Heart right ventricle (tissue), 16 donors: ENCODE measurements at places on chromosomes 11 and 22.

DNA sequence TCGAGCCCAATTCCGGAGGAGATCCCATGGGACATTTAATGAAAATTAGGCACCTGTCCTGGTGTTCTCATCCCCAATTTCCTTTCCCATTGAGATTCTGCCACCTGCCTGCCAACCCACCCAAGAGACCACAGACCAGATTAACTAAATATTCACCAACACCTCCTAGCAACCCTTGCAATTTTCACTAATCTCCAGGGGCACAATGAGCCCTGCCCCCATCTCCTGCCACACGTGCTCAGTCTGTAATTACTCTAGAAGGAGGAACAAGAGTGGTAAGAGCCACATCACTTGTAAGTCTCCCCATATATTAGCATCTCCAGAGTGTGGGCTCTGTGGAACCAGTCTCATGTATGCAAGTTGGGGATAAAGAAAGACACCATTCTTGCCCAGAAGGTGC, 38.0 kb downstream of the IL18BP start:
- no peaks in the 10 kb centered on the region for H3K36me3 ChIP-seq
- H3K4me1 ChIP-seq, result peaks cover 69% of the 10 kb centered on the region
- H3K27me3 ChIP-seq, result no peaks in the 10 kb centered on the region
- DNase-seq, result no peak

DNA sequence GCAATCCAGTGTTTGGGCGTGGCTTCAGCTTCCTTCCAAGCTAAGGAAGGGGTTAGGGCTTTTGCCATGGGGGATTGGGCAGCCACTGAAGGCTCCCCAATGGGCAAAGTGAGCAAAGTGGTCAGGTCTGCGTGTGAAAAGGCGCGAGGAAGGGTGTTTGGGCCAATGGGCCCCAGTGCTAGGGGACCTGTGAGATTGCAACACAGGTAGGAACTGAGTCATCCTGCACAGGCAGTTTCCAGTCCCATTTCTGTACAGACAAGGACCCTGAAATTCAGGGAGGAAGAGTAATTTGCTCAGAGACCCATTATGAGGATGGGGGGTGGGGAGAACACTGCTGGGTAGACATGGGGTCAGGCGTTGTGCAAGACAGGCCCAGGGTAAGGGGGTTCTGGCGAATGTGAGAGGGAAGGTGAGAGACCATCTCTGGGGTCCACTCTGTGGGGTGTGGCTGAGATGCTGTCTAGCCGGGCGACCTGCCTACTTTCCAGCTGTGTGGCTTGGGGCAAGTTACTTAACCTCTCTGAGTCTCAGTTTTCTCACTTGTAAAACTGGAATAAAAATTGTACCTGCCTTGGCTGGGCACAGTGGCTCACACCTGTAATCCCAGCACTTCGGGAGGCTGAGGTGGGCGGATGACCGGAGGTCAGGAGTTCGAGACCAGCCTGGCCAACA, 7.3 kb downstream of the CCDC88B start:
- no peaks in the 10 kb centered on the region for H3K27me3 ChIP-seq
- H3K27ac ChIP-seq, result no peak overlapping the region
- H3K4me3 ChIP-seq, result no peak overlapping the region
- DNase-seq, result no peak
- H3K36me3 ChIP-seq, result no peaks in the 10 kb centered on the region

- no peak for DNase-seq
- no peaks in the 10 kb centered on the region for H3K27me3 ChIP-seq
- H3K27ac ChIP-seq, result no peak overlapping the region
- H3K36me3 ChIP-seq, result no peaks in the 10 kb centered on the region
- no peak overlapping the region for H3K4me3 ChIP-seq
- no peaks in the 10 kb centered on the region for H3K4me1 ChIP-seq
Measured at GRCh38 chr22:43534916-43535315, 123.1 kb downstream of the MPPED1 start.

DNA sequence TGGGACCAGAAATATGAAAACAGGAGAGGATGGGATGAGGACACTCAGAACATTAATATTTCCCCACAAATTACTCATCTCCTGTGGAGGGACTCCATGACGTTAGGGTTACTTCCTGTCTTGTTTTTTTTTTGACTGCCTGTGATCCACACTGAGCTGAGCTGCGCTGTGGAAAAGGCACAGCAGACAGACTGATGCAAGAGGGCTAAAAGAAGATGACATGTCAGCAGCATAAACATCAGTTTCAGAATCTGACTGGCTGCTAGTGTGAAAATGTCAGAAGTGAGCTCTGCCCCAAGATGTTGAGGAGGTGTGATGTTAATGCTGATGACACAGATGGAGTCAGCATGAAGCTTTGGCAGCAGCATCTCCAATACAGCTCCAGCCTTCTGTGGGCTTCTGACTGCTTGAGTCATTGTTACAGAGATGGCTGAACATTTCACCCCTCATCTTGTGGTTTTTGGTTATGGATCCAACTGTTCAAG, 286.8 kb downstream of the BLID start:
- H3K4me1 ChIP-seq, result peaks cover 3% of the 10 kb centered on the region
- no peaks in the 10 kb centered on the region for H3K27me3 ChIP-seq
- H3K36me3 ChIP-seq, result no peaks in the 10 kb centered on the region

- peaks cover 6% of the 10 kb centered on the region for H3K36me3 ChIP-seq
- no peak for DNase-seq
- H3K27ac ChIP-seq, result no peak overlapping the region
- H3K27me3 ChIP-seq, result no peaks in the 10 kb centered on the region
Measured at GRCh38 chr22:24588757-24589481, 4.0 kb downstream of the LRRC75B start.

- H3K4me3 ChIP-seq, result no peak overlapping the region
- H3K27ac ChIP-seq, result no peak overlapping the region
- H3K36me3 ChIP-seq, result no peaks in the 10 kb centered on the region
- no peaks in the 10 kb centered on the region for H3K4me1 ChIP-seq
- no peaks in the 10 kb centered on the region for H3K27me3 ChIP-seq
Measured at GRCh38 chr11:91243630-91244029, 981.0 kb upstream of the FAT3 start.

- H3K27ac ChIP-seq, result no peak overlapping the region
- no peak overlapping the region for H3K4me3 ChIP-seq
- no peaks in the 10 kb centered on the region for H3K4me1 ChIP-seq
Measured at GRCh38 chr22:20638507-20638870, 131.1 kb downstream of the MED15 start.

GRCh38 chr22:40904101-40904500, 42.2 kb upstream of the DNAJB7 start:
- no peak overlapping the region for H3K27ac ChIP-seq
- no peaks in the 10 kb centered on the region for H3K27me3 ChIP-seq
- no peaks in the 10 kb centered on the region for H3K36me3 ChIP-seq
- H3K4me1 ChIP-seq, result peaks cover 3% of the 10 kb centered on the region
- H3K4me3 ChIP-seq, result no peak overlapping the region

- H3K4me3 ChIP-seq, result no peak overlapping the region
- DNase-seq, result no peak
- no peaks in the 10 kb centered on the region for H3K27me3 ChIP-seq
- H3K36me3 ChIP-seq, result no peaks in the 10 kb centered on the region
- H3K4me1 ChIP-seq, result no peaks in the 10 kb centered on the region
Measured at GRCh38 chr11:72127923-72128322, 7.6 kb upstream of the FOLR3 start.

- H3K36me3 ChIP-seq, result no peaks in the 10 kb centered on the region
- H3K27ac ChIP-seq, result no peak overlapping the region
- no peaks in the 10 kb centered on the region for H3K27me3 ChIP-seq
- H3K4me1 ChIP-seq, result no peaks in the 10 kb centered on the region
Measured at GRCh38 chr11:87339416-87339815, 301.7 kb downstream of the TMEM135 start.

DNA sequence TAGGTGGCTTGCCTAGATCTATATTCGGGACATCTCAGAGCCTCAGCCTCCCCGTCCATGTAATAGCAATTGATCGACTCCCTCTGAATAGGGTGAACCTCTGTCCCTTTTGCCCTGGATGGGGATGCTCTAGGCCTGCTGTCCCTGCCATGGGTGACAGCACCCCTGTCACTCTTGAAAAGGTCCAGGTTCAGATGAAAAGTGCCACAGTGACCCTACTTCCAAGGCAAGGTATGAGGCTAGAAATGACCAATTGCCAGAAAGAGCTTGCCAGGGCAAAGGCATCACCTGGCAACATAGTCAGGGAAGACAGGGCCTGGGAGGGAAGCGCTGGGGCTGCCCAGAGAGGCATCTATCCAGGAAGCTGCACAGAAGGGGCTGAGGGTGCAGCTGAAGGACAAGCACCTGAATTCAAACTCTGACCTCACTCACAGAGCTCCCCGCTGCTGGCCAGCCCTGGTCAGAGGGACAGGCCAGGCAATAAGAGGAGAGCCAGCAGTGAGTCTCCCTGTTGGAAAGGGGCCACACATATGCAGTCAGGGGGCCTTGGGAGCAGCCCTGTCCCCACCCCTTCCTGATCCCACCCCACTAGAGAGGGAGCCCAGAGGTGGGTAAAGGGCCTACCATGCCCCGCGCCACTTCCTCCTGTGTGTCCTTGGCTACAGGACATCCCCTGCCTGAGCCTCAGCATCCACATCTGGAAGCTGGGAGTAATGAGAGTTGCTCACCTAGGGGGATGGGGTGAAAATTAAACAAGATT, 9.0 kb upstream of the APOBEC3A start:
- H3K27me3 ChIP-seq, result no peaks in the 10 kb centered on the region
- no peak overlapping the region for H3K27ac ChIP-seq
- no peak overlapping the region for H3K4me3 ChIP-seq
- no peaks in the 10 kb centered on the region for H3K36me3 ChIP-seq

- H3K27me3 ChIP-seq, result no peaks in the 10 kb centered on the region
- no peak overlapping the region for H3K27ac ChIP-seq
- DNase-seq, result no peak
- H3K4me1 ChIP-seq, result no peaks in the 10 kb centered on the region
- no peaks in the 10 kb centered on the region for H3K36me3 ChIP-seq
- H3K4me3 ChIP-seq, result no peak overlapping the region
Measured at GRCh38 chr11:109853156-109853776, 239.9 kb upstream of the ZC3H12C start.
